ENCODE measurements at places on chromosomes 11 and 22. TPM values are rescaled to one million over a fixed set of nuclear protein-coding genes. Genes with fewer than 3 reads are reported as not detected.

The P2RY6 gene
- 1.1 TPM for total RNA-seq

The MRGPRX3 gene
- total RNA-seq: not detected

The CTSW gene
- not detected for total RNA-seq

The GNG3 gene
- not detected for total RNA-seq

The B3GAT1 gene
- not detected for total RNA-seq

The APOA4 gene
- total RNA-seq: not detected

The INPPL1 gene
- total RNA-seq: 646 TPM

The CAVIN3 gene
- 124 TPM for total RNA-seq

The APOL5 gene
- total RNA-seq: 1.1 TPM

The WT1 gene
- not detected for total RNA-seq

Measured in myocyte (in vitro differentiated cells).